Stomach (tissue), 19 donors: ENCODE measurements at places on chromosomes 5 and 9. TPM values are rescaled to one million over a fixed set of nuclear protein-coding genes. Genes with fewer than 3 reads are reported as not detected.

The NR5A1 gene
- not detected for total RNA-seq

The ROR2 gene
- total RNA-seq = 6.1 TPM

The BASP1 gene
- 7.0 TPM for total RNA-seq

The PDE6A gene
- not detected for total RNA-seq

The SQSTM1 gene
- 163 TPM for total RNA-seq
